ENCODE measurements at places on chromosomes 13 and 19. TPM values are rescaled to one million over a fixed set of nuclear protein-coding genes. Genes with fewer than 3 reads are reported as not detected.

Gene SYCN
- not detected for total RNA-seq

Gene DHDH
- total RNA-seq: 0.36 TPM

GRCh38 chr13:52105841-52106240 lies 23.0 kb downstream of the NEK5 start:
- no peaks in the 10 kb centered on the region for H3K27me3 ChIP-seq
- H3K4me3 ChIP-seq: no peak overlapping the region
- H3K4me1 ChIP-seq: no peaks in the 10 kb centered on the region
- no peak overlapping the region for H3K27ac ChIP-seq
- no peak for DNase-seq
- H3K36me3 ChIP-seq: no peaks in the 10 kb centered on the region

GRCh38 chr19:42276821-42277220 lies 7.8 kb downstream of the CIC start:
- no peaks in the 10 kb centered on the region for H3K27me3 ChIP-seq
- H3K4me3 ChIP-seq: no peak overlapping the region
- DNase-seq: no peak
- no peak overlapping the region for H3K27ac ChIP-seq
- H3K4me1 ChIP-seq: peaks cover 48% of the 10 kb centered on the region

- no peak overlapping the region for H3K4me3 ChIP-seq
- peak; percentile 88 for DNase-seq
- H3K27ac ChIP-seq: no peak overlapping the region
- no peaks in the 10 kb centered on the region for H3K4me1 ChIP-seq
- no peaks in the 10 kb centered on the region for H3K36me3 ChIP-seq
Measured at GRCh38 chr19:5147074-5147977, 178.4 kb downstream of the KDM4B start.

GRCh38 chr13:24218977-24219376 lies 58.5 kb downstream of the SPATA13 start:
- H3K27me3 ChIP-seq: no peaks in the 10 kb centered on the region
- no peak overlapping the region for H3K27ac ChIP-seq
- no peaks in the 10 kb centered on the region for H3K4me1 ChIP-seq

DNA sequence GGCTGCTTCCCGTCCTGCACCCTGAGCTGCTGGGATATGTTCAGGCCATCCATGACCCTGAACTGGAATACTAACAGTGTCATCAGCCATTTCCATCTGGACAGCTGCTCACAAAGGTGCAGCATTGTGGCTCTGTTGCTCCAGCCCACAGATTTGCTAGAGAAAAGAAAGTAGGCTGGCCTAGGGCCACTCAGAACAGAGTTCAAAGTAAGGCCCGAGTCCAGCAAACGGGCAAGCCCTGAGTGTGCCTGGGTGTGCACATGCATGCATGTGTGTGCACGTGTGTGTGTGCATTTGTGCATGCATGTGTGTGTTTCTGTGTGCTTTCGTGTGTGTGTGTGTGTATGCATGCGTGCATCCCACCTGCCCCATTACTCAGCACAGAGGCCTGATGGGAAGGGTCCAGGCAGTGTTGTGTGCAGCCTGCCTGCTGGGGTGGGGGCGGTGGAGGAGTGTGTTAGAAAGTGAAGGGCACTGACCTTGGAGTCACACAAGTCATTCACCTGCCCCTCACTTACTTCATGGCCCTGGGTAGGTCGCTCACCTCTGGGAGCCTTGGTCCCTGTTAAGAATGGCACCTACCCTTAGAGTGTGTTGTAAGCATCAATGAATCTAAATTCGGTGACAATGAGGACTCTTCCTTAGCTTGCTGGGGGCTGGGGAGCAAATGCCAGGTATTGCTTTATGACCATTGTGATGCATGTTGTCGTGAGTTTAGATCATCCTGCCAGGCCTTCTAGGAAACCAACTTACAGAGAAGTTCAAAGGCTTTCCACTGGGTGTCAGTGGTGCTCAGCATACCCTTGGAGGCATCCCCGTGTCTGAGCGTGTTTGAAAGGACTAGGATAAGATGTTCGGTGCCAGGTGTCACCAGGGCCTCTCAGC lies 53.2 kb downstream of the GPR12 start:
- no peak overlapping the region for H3K27ac ChIP-seq
- H3K4me3 ChIP-seq: no peak overlapping the region
- no peaks in the 10 kb centered on the region for H3K4me1 ChIP-seq
- peaks cover 22% of the 10 kb centered on the region for H3K27me3 ChIP-seq
- H3K36me3 ChIP-seq: no peaks in the 10 kb centered on the region

DNA sequence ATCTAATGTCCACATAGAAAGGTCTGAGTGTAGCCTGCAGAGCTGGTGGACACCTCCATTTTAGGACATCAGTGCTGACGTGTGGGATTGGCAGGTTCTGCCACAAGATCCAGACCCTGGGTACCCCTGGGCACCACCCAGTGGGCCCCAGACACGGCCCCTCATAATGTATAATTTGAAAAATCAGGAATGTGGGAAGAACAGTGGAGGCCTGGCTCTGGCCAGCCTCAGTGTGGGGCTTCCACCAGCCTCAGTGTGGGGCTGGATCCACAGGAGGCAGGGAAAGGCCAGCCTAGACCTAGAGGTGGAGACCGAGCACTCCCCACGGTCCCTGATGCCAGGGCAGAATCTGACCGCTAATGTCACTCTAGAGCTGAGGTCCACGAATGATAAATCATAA lies 150.7 kb upstream of the SOX1 start:
- H3K27ac ChIP-seq: no peak overlapping the region
- no peaks in the 10 kb centered on the region for H3K36me3 ChIP-seq
- peak; percentile 22 for DNase-seq
- no peaks in the 10 kb centered on the region for H3K4me1 ChIP-seq
- H3K4me3 ChIP-seq: no peak overlapping the region

Gene ZNF331
- total RNA-seq: 25.0 TPM

Gene ANGPTL8
- not detected for total RNA-seq

GRCh38 chr19:1168572-1169410 lies 5.3 kb downstream of the SBNO2 start:
- H3K4me3 ChIP-seq: peak overlapping the region; percentile 45
- peaks cover 5% of the 10 kb centered on the region for H3K36me3 ChIP-seq
- peak; percentile 99 for DNase-seq
- no peaks in the 10 kb centered on the region for H3K27me3 ChIP-seq
- H3K4me1 ChIP-seq: peaks cover 39% of the 10 kb centered on the region
- peak overlapping the region; percentile 91 for H3K27ac ChIP-seq

- peak overlapping the region; percentile 76 for H3K4me3 ChIP-seq
- peaks cover 11% of the 10 kb centered on the region for H3K4me1 ChIP-seq
- no peaks in the 10 kb centered on the region for H3K27me3 ChIP-seq
- no peak overlapping the region for H3K27ac ChIP-seq
- H3K36me3 ChIP-seq: peaks cover 4% of the 10 kb centered on the region
Measured at GRCh38 chr13:100673376-100673712, 1.3 kb downstream of the TMTC4 start.

GRCh38 chr19:16342002-16342715 lies 17.5 kb downstream of the KLF2 start:
- DNase-seq: peak; percentile 65
- no peak overlapping the region for H3K4me3 ChIP-seq
- H3K36me3 ChIP-seq: no peaks in the 10 kb centered on the region
- H3K27me3 ChIP-seq: no peaks in the 10 kb centered on the region
- H3K4me1 ChIP-seq: peaks cover 42% of the 10 kb centered on the region
- peak overlapping the region; percentile 63 for H3K27ac ChIP-seq

- no peak overlapping the region for H3K27ac ChIP-seq
- H3K4me1 ChIP-seq: peaks cover 30% of the 10 kb centered on the region
- H3K27me3 ChIP-seq: no peaks in the 10 kb centered on the region
- H3K36me3 ChIP-seq: peaks cover 9% of the 10 kb centered on the region
Measured at GRCh38 chr13:21031594-21032275, 29.7 kb downstream of the LATS2 start.

Gene IL12RB1
- total RNA-seq: 0.29 TPM

DNA sequence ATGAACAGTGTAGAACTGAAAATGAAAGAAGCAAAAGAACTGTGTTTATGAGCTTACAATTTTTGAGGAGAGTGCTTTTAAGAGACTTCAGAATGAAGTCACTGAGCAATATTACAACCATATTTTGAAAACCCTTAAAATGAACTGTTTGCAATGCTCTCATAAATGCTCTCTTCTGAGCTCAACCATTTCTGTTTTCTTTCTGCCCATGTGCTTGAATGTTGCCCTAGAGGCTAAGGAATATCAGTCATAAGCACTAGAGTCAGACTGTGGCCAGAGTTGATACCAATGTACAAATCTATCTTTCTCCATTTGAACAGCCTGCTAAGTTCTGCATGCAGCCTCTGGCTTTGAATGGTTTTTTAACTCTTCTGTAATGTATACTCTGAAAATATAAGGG lies 1092.8 kb downstream of the PCDH9 start:
- no peak overlapping the region for H3K4me3 ChIP-seq
- no peaks in the 10 kb centered on the region for H3K4me1 ChIP-seq
- no peaks in the 10 kb centered on the region for H3K36me3 ChIP-seq
- no peaks in the 10 kb centered on the region for H3K27me3 ChIP-seq

GRCh38 chr19:50736338-50736737 lies 13.2 kb downstream of the CLEC11A start:
- no peaks in the 10 kb centered on the region for H3K4me1 ChIP-seq
- no peak for DNase-seq
- peaks cover 24% of the 10 kb centered on the region for H3K27me3 ChIP-seq
